ENCODE measurements at places on chromosomes 2 and 18.

- DNase-seq = no peak
Measured at GRCh38 chr2:139031722-139032121, 251.5 kb upstream of the NXPH2 start.

GRCh38 chr18:43847164-43848091, 570.1 kb upstream of the SYT4 start:
- DNase-seq = peak; percentile 81

DNA sequence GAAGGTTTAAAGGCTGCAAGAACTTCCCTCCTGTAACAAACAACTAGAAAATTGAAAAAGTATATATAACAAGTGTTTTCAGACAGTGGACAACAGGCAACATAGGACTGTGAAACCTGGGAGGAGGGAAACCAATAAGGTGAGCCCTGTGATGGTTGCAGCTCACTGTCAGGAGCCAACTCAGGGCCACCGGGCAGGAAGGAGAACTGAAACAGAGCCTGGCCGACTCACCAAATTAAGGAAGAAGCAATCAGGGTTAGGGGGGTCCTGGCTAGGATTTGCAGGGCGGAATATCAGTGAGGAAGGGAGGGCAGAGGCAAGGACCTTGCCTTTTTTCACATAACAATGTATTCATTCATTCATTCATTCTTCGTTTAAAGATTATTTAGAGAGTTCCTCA, 21.8 kb upstream of the CNRIP1 start:
- no peak for DNase-seq

DNA sequence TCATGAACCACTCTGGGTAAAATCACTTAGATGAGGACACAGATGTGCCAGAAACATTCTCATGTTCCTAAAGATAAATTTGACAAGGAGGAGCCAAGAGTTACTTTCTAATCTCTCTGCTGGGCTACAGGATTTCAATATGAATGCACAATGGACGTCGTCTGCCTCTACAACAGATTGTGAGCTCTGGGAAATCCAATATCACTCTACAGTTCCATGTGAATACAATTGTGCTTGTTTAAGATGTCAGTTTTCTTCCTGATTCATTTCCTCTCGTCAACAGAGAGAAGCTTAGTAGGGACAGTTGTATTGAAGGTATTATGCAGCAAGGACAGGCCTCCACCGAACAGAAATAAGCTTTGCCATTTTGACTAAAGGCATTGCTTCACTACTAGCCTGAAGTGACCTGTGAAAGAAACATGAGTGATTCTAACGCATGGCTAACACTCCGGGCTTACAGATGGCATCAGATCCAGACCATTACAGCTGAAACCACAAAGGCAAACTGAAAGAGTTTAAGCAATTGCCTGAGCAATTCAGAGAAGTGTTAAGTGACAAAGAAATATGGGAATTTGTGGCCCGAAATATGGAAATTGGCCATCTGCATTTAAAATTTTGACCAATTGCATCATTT, 1591.5 kb downstream of the LRP1B start:
- no peak for DNase-seq

DNA sequence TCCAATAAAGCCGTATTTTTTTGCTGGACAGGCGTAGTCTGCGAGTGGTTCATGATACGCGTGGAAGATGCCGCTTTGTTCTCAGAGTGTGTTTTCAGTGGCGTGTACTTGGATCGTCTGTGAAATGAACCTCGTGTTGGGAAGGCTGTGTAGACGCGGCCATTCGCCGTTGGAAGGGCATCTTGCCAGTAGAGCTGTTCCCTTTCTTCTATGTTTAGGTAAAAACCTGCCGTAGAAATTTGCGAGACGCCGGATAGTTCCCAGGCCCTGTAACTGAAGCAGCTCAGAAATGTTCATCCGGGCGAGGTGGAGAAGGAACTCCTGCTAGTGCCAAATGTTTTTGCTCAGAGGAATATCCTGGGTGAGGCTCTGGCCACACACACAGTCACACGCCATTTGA, 133.6 kb downstream of the NFATC1 start:
- DNase-seq = no peak

DNA sequence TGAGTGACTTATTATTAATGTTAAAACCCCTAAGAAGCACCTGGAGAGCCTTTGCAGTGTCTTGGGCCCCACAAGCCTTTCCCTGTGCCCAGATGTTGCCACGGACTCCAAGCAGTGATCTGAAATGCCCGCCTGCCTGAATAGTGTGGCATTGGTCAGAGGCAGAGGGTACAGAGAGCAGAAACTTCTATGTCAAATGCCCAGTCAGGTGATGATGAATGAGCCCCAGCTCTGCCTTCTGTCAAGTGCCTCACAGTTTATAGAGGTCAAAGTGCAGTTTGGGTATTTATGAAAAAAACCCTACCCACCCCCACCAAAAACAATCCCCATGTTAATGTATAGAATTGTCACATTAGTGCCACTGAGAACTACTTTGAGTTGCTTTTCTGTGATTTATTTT, 170.0 kb upstream of the SIX3 start:
- DNase-seq = no peak

DNA sequence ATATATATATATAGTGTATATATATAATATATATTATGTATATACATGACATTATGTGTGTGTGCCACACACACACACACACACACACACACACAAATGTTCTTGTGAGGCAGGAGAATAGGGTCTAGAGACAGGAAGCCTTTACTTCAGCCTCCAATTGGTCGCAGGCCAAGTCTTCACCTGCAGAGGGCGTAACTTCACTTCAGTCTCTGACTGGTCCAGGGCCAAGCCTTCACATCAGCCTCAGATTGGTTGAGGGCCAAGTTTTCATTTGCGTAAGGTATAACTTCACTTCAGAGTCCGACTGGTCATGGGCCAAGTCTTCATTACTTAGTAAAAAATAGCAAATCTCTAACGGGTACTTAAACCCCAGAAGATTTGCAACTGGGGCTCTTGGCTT, 13.2 kb upstream of the SS18 start:
- peak; percentile 11 for DNase-seq

DNA sequence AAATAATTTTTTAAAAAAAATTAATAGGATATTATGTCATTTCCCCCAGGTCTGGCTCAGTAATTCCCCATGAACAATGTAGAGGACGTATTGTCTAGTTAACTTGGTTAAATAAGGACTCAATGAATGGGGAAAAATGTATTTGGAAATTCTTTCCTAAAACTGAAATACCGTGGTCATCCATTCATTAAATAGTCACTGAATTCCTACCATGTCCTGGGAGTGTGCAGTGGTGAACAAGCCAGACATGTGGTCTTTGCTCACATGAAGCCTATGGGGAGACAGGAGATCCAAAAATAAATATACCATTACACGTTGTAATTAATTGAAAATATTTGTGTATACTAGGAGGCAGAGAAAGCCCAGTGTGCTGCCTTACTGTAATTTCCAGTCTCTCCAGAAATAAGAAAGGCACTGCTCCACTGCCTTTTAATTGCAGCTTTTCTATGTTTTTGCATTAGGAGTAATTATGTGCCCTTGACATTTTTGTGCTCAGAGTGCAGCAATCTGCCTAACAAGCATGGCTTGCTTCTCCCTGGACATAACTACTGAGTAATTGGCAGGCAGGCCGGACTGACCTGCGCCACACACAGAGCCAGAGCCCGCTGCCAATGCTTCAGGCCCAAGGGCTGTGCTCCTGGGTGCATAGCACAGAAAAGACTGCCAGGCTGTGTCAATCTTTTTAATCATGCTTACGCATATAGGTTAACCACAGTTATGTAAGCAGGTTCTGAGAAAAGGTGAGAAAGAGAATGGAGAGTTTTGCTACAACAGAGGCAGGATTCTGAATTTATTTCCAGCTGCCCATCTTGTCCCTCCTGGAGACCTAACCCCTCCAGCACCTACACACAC, 22.2 kb upstream of the TTC39C start:
- no peak for DNase-seq

DNA sequence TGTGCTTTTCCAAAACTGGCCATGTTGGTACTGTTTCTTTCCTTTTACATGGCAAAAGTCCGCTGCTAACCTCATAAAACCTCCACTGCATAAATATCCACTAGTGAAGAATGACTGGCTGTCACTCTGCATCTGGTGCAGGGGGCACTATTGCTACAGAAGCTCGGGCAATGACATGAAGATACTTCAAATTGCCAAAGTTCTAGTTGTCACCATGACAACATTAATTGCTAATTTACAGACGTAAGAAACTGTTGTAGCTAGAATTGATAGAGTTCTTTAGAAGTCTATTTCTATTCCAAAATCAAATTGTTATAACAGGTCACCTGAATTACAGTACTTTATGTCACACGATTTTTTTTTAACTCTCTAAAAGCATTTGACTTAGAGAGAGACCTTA, 845 bp downstream of the CFAP210 start:
- DNase-seq = no peak

DNA sequence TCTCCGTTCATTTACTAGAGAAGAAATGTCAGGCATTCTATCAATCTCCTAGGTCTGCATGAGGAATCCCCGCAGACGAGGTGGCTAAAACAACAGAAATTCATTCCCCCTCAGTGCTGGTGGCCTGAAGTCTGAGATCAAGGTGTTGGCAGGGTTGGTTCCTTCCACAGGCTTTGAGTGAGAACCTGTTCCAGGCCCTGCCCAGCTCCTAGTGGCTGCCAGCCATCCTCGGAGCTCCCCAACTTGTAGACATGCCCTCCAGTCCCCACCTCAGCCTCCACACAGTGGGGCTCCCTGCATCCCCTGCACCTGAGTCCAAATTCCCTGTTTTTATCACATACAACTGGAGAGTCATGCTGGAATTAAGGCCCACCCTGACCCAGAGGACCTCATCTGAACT, 145.3 kb upstream of the ALKAL2 start:
- DNase-seq = no peak

GRCh38 chr18:33567705-33568104, 10.3 kb upstream of the ASXL3 start:
- DNase-seq = no peak

GRCh38 chr2:75526842-75527241, 33.9 kb downstream of the EVA1A start:
- DNase-seq = no peak

DNA sequence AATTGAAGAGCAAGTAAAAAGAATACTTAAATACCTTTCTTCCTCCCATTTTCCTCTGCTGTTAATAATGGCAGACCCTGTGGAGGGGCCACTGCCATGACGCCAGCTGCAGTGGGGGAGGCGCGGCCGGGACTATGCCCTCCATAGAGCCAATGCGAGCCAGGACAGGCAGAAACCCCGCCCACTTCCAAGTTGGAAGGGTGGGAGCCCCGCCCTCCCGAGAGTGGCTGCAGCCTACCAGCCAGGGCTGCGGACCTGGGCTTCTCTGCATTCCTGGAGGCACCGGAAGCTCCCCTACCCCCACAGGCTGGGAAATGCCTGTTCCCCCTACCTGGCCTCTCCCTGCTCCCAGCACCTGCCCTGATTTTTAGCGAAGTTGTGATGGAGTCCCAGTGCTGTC, 439.4 kb upstream of the CDH19 start:
- DNase-seq = no peak

- no peak for DNase-seq
Measured at GRCh38 chr2:67839242-67839641, 223.6 kb downstream of the C1D start.

GRCh38 chr2:86020984-86021383, 84.7 kb downstream of the POLR1A start:
- peak; percentile 51 for DNase-seq

DNA sequence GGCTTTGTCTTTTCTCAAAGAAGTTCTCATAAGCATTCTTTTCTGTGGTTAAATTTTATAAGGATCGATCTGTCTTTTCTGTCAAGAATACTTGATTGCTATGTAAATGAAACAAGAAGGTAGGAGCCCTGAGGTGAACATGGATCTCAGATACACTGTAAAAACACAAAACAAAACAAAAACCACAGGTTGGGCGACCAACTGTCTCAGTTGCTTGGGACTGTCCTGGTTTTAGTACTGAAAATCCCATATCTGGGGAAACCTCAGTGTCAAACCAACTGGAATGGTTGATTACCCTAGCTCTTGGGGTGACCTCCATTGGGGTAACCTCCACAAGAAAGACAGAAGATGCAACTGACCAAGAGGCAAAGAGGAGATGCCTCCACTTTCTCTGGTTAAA, 55.8 kb upstream of the TMEM178A start:
- no peak for DNase-seq

- peak; percentile 84 for DNase-seq
Measured at GRCh38 chr18:12726774-12727550, 24.1 kb downstream of the PSMG2 start.

All from cardiac fibroblast (primary cell).